ENCODE measurements at places on chromosomes 4 and X.

DNA sequence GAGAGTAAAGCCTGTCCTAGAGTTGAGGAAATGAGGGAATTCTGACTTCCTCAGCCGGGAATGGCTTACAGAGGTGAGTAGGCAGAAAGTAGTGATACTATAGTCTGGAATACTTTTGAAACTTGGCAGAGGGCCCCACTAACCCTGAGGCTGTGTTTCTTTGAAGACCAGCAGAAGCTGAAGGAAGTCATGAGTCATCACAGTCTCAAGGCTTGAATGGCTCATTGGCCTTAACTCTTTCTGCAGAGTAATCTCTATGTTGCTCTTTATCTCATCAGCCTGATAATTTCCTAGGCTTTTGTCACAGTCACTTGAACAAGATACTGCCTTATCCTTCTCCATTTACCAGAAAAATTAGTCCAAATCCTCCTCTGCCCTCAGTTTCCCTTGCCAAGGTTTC is 80.8 kb downstream of the ANKRD50 start:
- DNase-seq: peak; percentile 97

- DNase-seq: peak; percentile 0
These were observed 135.7 kb downstream of the CNKSR2 start for GRCh38 chrX:21509912-21510311.

- peak; percentile 48 for DNase-seq
These were observed 339.1 kb downstream of the PAPSS1 start for GRCh38 chr4:107380836-107381438.

GRCh38 chr4:184536065-184536880 is 61.9 kb upstream of the IRF2 start:
- peak; percentile 37 for DNase-seq

DNA sequence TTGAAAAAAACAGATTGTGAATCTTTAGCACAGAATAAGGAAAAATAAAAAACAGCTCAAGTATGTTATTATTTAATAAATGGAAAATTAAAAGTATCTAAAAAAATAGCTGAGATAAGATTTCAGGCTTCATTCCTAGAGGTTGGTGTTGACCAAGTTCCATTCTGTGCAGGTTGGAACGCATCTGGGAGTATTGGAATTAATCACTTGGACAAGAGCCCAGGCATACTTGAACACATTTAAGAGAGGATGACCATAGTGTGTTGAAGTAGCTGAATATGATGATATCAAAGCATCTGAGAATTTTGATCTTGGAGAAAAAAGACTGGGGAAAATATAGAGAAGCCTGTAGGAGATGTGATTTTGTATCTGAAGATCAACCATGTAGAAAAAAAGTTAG is 54.6 kb upstream of the VCX start:
- DNase-seq: no peak

DNA sequence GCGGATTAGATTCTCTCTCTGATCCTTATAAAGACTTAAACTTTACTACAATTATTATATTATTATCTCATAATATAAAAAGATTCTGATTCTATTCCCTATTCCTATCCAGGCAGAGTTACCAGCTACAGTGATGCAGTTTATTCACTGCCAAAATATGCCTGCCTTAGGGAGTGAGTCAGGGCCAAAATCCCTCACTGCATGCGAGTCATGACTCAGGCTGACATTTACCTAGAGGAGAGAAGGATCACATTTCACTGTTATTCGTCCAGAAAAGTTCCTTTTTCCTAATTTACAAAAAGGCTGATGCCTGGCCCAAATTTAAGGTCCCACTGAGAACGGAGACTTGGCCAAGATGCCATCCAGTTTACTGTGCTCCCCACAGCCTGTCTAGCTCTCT is 168.5 kb upstream of the LDB2 start:
- peak; percentile 92 for DNase-seq

DNA sequence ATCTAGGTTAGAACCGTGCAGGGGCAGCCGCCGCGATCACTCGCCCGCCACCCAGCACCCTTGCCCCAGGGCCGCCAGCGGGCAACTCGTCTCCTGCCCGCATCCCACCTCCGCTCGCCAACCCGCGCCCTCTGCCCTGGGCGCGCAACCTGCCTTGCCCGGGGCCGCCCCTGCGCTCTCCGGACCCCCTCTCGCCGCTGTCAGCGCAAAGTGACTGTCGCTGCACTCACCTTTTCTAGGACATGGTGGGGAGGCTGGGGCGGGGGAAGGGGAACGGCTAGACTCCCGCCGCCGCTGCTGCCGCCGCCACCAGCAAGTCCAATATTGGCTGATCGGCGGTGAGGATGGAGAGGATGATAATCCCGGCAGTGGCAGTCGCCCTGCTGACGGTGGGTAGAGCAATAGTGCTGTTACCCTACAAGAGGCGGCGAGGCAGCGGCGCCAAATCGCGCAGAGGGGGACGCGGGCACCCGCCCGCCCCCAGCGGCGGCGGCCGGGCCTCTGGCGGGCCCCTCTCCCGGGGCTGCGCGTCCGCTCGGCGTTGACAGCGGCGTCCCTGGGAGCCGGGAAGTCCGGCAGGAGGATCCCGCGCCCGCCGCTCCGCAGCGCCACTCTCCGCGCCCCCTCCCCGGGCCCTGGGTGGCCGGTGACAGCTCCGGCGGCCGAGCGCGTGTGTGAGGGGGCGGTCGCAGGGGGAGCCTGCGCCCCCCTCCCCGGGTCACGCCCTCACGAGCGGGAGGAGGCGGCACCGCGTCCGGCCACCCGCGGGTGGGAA is 2.3 kb upstream of the NR3C2 start:
- DNase-seq: peak; percentile 2

GRCh38 chr4:154456240-154456639 is 35.4 kb downstream of the DCHS2 start:
- DNase-seq: no peak

- no peak for DNase-seq
These were observed 7.6 kb downstream of the ANOS1 start for GRCh38 chrX:8724300-8724699.

DNA sequence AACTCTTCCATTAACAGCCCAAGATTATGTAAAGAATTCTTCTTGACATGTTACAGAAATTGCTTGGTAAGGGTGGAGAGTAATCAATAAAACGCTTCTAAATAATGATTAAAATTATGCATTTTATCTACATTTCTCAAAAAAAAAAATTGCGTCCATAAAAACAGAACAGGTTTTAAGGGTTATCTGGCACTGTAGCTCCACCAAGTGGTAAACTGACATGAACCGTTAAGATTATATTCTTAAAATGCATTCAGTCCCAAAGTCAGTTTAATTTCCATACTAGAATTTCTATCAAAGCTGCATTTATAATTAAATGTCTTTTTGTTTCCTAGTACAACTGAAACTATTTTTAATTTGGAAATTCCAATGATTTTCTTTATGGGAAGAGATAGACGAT is 214.0 kb upstream of the UGT8 start:
- DNase-seq: peak; percentile 53

DNA sequence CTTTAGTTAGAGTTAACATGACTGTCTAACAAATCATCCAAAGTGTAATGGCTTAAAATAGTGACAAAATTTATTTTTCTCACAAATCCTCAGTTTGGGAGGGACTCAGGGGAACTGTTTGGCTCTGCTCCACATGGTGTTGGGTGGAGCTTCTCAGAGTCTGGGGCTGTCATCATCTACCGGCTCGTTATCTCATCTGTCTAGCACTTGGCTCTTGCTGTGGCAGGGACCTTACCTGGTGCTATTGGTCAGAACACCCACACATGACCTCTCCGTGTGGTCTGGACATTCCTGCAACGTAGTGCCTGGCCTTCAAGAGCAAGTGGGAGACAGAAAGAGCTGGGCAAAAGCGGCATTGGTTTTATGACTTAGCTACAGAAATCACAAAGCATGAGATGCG is 866.9 kb upstream of the FRG1 start:
- DNase-seq: no peak

GRCh38 chr4:63361628-63362027 is 1047.6 kb downstream of the TECRL start:
- DNase-seq: no peak

DNA sequence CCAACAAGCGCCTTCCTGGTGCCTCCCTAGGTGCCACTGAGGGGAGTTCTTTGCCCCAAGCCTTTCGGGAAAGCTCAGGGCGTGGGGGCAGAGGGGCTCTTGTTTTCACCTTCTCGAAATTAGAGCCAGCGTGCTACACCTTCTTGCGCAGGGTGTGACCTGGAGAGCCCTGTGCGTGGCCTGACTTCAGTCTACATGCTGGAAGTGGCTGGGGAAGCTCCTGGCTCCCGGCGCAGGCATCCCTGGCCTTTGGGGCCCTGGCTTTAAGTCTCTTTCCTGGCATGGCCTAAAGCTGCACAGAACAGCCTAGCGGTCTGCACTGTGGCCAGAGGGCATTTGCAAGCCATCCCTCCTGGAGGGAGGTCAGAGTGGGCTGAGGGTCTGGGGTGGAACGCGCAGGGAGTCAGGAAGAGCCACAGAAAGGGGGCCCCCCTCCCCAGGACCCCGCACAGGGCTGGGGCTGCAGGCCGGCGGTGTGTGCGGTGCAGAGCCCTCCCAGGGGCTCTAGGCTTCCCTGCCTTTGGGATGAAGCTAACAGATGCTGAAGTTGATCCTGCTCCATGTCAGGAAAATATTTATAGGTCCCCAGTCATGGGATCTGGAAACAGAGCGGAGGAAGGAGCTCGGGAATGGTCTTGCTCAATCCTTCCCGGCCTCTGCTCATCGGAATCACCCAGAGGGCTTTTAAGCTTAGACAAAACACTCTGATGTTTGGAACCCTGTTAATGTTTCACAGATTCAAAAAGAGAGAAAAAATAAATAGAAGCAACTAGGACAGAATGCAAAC is 781 bp upstream of the SPON2 start:
- DNase-seq: peak; percentile 37

- DNase-seq: peak; percentile 34
These were observed 63.2 kb downstream of the CD40LG start for GRCh38 chrX:136711147-136711546.

- DNase-seq: no peak
These were observed 132.0 kb downstream of the ATG4A start for GRCh38 chrX:108223585-108223984.

GRCh38 chr4:5638316-5638715 is 70.0 kb downstream of the EVC2 start:
- peak; percentile 94 for DNase-seq

DNA sequence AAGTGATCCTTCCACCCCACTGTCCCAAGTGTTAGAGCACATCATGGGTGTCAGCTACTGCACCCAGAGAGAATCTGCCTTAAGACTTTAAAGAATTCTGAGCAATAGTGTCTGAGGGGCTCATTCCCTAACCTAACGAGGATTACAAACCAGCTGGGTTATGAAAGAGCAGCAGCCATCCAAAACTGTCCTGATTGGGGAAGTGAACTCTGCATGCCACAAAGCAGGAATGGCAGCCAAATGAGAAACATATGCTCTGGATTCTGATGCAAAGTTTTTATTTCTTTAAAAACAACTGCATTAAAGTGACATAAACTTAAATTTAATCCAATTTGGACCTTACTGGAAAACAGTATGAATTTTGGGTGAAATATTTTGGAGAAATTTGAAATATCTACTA is 103.2 kb downstream of the ANXA3 start:
- DNase-seq: peak; percentile 58

DNA sequence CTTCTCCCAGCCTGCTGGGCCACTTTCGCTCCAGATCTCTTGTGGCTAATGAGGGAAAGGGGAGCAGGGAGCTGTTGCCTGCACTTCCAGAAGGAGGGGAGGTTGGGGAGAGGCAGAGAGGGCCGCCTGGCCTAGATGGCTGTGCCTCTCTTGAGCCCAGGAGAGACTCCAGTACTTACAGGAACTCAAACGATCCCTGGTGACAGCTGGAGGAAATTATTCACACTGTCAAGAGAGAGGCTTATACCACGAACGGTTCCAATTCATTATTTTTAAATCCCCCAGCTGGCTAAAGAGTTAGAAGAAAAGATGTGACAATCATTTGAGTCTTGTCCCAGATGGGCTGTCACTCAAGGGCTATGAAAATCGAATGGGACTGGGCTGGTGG is 96.1 kb downstream of the PHKA2 start:
- DNase-seq: no peak

DNA sequence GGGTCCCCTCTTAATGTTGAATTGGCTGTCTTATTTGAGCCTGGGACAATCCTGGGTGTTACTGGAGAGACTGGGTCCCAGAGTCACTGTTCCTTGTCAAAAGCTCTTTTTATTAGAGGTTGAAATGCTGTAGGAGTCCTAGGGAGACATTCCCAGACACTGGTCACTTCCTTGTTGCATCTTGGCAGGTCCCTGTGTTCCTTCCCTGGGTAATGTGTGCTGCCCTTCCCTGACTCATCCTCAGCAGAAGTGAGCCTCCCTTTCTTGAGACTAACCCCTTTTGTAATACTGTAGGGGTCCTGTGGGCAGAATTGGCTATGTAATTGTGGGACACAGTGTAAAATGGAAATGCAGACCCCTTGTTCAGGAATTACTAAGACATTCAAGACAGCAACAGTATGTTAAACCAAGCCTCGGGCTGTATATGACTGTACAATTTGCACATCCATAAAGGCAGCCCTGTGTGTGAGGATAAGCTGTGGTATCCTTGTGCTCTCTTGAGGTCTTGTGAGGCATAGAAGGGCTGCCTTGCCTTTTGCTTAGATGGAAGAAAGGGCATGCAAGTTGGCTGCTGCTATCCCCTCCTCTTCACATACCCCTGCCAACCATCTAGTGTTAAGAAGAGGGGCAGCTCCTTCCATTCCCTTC is 53.5 kb downstream of the DCLK2 start:
- peak; percentile 45 for DNase-seq

DNA sequence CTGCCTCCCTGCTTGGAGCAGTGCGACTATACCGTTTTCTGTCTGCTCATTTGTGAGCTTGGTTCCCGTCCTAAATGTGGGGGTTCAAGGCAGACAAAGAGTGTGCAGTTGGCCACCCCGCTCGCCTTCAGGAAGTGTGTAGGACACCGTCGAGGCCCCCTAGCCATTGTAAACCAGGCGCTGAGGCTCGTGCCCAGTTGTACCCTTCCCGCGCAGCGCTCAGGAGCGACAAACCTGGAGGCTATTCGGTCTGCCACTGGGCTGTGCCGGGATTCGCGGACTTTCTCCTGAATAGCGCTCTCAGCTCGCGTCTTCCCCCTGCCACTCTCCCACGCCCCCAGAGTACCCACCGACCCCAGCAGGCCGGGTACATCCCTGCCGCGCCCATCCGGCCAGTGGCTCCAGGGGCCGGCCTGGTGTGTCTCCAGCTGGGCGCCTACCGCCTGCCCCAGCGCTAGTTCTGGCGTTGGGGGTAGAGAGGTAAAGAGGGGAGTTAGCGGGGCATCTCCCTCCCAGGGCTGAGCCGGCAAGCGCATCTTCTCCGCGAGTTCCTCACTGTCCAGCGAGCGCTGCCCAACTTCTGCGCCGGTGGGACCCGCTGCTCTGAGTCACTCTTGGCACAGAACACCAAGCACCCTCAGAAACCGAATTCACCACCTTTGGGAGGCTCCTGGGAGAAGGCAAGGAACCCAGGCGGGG is 880 bp upstream of the LONRF3 start:
- peak; percentile 4 for DNase-seq

DNA sequence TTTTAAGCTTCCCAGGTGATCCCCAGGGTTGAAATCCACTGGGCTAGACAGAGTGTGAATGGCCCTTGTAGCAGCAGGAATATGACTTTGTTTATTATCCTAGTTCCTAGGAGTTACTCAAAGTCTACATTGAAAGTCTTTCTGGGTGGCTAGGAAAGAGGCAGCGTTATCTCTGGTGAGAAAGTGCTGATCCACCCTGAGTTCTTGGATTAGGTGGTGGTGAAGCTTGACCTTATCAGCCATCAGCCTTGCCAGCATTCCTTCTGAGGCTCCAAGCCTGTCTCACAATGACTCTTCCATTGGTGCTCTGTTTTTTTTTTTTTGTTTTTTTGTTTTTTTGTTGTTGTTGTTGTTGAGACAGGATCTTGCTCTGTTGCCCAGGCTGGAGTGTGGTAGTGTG is 83.1 kb upstream of the CLCN4 start:
- DNase-seq: no peak

Data from EL (cell line).